ENCODE measurements at places on chromosomes 4 and X.

DNA sequence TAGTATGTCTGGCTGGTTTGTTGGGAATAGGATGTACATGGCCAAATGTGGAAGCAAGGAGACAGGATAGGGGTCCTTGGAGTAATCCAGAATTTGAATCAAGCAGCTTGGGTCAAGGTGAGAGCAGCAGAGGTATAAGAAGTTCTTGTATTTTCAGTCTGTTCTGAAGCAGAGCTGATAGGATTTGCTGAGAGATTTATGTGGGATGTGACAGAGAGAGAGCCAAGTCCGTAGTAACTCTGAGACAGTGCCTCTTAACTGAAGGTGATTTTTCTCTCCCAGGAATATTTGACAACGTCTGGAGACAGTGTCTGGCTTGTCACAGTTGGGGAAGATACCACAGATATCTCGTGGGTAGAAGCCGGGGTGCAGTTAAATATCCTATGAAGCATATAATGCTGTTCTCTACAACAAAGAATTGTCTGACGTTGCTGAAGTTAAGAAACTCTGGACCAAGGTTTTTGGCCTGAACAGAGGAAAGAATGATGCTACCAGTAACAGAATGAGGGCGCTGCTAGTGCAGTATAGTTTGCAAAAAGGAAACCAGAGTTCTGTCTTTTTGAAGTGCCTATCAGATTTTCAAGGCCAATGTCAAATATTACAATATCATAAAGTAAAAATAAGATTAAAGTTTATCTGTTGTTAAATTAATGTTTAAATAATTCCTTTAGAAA lies 184.0 kb downstream of the ARHGAP24 start:
- no peak for DNase-seq

DNA sequence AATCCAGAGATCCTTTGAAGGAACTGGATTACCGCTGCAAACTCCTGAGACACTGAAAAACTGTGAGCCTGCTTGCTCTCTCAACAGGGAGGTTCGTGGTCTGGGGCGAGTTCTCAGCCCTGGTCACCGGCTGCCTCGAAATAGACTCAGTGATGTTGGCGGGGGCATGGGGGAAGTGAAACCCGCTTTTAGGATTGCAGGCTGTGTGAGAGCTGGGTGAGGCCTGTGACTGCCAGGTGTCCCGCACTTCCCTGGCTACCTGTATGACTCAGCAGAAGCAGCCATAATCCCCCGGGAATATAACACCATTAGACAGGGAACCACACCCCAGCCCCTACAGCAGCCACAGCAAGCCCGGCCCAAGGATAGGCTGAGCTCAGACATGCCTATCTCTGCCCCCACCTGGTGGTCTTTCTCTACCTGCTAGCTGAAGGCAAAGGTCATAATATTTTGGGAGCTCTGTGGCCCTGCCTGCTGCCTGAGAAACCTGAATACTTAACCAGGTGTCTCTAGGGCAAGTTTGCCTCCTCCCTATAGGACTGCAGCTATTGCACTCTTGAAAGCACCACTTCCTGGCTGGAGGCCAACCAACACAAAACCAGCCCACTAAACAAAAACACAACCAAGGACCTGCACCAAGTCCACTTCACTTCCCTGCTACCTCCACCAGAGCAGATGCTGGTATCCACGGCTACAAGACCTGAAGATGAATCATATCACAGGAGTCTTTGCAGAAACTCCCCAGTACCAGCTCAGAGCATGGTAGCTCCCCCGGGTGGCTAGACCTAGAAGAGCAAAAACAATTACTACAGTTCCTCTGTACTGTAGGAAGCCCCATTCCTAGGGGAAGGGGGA lies 202.0 kb downstream of the RRAGB start:
- DNase-seq: no peak

DNA sequence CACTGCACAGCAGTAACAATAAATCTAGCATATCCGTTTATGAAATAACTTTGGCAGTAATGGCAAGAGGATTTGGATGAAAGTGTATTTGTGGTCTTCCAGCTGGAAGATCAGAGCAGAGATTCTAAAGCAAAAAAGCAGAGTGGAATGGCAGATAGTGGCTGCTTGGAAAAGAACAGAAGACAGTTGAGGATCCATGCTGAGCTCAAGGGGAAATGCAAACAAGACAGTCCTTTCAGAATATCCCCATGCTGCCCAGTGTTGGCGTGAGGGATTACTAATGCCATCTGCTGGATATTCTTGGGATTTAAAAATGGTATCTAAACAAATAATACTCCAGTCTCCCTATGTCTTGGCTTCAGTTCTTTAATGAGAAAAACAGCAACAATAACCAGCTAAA lies 629.1 kb upstream of the ATOH1 start:
- no peak for DNase-seq

DNA sequence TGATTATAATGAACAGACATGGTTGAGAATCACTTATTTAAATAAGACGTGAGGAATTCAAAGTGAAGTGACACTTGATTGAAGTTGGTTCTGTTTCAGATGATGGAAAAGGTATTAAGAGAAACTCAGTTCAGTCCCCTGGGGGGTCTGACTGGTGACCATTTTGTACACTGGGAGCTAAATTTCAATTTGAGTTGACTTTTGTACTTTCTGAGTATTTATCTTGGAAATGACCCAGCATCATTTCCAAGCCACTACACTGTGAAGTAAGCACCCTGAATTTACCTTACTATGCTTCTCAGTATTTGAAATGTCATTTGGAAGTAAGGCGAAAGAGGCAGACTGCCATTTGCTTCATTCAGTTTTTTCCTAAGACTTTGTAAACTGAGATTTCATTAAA lies 73.4 kb downstream of the CNOT6L start:
- DNase-seq: no peak

GRCh38 chr4:77917601-77918000 lies 55.0 kb downstream of the MRPL1 start:
- DNase-seq: no peak

GRCh38 chr4:163610648-163611047 lies 116.2 kb downstream of the TMA16 start:
- no peak for DNase-seq

DNA sequence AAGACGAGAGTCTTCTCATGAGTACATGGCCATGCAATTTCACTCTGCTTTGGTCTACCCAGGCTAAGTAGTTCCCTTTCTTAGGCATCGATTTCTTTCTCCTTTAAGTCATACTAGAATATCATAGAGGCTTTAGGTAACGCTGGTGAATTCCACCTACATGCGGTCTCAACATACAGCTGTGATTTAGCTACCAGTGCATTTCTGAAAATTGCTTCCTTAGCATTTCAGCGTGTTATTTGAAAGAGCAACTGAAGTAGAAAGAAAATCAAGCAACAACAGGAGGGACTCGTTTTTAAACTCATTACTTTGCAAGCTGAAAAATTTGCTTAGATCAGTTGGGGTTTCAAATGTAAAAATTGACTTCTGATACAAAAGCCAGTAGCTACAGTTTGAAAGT lies 48.1 kb upstream of the RASGEF1B start:
- no peak for DNase-seq

GRCh38 chr4:6908432-6909112 lies 1.1 kb upstream of the TBC1D14 start:
- DNase-seq: no peak

- DNase-seq: no peak
These were observed 52.2 kb downstream of the AFM start for GRCh38 chr4:73533515-73534422.

GRCh38 chr4:155787113-155787710 lies 28.4 kb downstream of the GUCY1B1 start:
- no peak for DNase-seq

- DNase-seq: no peak
These were observed 6.3 kb upstream of the ATP10D start for GRCh38 chr4:47478804-47479203.

DNA sequence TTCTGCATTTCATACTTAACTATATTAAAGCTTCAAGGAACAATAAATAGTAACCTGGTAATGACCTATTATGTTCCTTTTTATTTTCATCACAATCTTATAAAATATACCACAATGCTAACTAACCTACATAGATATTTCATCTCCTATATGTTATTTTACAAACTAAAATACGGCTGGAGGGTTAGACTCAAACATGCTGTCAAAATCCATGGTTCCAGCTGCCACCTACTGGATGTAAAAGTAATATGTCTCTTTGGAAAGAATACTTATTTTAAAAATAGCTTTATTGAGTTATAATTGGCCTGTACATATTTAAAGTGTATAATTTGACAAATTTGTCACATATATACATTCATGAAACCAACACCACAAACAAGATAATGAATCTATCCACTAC lies 15.0 kb downstream of the RGN start:
- no peak for DNase-seq

GRCh38 chr4:137705171-137705783 lies 173.0 kb upstream of the PCDH18 start:
- no peak for DNase-seq

DNA sequence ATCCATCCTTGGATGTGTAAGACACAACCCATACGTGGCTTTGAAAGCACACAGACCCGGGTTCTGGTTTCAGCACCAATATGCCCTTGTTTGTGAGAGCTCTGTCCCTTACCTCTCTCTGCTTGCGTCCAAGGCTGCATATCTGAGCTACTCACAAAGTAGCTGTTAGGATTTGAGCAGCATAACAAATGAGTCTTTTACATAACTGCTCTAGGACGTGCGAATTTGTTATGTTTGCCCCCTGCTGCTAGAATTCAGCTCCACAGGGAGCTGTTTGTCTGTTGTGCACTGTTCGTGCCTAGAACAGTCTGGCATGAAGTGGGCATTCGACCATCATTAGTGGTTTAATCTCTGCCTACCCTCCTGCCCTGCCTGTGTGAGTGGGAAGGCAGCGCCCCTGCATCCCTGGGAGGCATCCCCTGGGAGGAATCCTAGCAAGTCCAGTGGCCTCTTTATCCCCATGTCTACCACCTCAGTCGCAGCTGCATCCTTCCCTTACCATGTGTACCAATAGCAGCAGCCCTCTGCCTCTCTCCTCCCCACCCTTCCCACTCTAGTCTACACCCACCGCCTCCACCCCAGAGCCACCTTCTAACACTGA lies 42.1 kb downstream of the SLC2A9 start:
- DNase-seq: no peak

DNA sequence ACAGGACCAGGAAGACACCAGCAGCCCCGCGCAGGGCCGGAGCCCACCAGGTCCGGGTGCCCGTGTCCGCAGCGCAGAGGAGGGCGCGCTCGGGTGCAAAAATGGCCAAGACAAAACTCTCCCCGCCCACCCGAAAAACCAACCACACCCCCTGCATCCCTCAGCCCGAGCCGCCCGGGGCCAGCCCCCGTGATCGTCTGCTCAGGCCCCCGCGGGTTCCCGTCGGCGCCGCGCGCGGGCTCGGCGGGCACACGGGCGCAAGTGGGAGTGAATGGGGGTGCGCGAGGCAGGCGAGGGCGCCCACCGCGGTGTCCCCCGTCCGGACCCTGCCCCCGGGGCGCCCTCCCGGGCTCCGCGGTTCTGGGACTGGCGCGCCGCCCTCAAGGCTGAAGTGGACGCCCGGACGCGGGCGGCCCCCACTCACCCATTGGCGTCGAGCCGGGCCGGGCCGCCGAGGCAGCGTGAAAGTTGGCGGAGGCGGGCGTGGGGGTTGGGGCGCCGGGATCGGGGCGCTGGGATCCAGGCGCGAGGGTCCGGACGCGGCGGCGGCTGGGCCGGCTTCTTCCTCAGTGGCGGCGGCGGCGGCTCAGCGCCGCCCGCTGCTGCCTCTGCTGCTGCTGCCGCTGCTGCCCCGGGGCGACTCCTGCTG lies 393 bp downstream of the SH3KBP1 start:
- no peak for DNase-seq

DNA sequence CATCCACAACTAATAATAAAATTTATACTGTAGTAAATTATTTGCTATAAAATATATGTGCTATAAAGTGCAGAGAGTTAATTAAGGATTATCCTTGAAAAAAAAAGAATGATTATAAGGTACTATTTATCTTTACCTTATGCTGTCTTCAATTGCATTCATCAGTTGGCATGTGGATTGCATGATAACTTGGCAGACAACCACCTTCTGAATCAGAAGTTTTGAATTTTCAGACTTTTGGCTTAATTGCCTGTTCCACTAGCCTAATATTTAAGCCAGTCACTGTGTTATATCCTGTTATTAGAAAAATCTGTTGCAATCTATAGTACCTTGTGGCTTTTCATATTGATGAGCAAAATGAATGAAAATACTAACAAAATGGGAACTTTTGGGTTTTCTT lies 1040.3 kb upstream of the PCDH10 start:
- DNase-seq: no peak

DNA sequence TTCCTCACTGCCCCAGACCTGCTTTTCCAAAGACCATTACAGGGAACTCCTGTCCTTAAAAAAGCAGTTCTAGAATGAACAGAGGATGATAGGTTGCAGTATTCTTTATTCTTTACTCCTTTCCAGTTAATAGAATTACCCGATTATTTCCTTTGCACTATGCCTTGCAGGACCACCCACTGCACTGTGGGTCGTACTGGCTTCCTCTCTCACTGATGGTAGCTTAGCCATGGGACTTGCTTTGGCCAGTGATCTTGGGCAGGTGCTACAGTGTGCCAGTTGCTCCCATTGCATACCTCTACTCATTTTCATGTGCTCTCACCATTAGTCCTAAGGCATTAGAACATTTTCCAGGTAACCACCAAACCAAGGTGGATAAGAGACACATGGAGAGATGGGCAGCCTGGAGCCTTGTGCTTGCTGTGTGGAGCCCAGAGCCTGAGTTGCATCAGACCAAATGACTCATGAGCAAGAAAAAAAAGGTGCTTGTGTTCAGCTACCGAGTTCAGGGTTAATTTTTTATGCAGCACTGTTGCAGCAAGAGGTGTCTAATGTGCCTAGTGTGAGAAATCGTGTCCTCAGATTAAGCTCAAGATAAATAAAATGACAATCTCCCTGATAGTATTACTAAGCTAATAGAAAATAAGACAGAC lies 7.6 kb upstream of the UNC5C start:
- DNase-seq: no peak

DNA sequence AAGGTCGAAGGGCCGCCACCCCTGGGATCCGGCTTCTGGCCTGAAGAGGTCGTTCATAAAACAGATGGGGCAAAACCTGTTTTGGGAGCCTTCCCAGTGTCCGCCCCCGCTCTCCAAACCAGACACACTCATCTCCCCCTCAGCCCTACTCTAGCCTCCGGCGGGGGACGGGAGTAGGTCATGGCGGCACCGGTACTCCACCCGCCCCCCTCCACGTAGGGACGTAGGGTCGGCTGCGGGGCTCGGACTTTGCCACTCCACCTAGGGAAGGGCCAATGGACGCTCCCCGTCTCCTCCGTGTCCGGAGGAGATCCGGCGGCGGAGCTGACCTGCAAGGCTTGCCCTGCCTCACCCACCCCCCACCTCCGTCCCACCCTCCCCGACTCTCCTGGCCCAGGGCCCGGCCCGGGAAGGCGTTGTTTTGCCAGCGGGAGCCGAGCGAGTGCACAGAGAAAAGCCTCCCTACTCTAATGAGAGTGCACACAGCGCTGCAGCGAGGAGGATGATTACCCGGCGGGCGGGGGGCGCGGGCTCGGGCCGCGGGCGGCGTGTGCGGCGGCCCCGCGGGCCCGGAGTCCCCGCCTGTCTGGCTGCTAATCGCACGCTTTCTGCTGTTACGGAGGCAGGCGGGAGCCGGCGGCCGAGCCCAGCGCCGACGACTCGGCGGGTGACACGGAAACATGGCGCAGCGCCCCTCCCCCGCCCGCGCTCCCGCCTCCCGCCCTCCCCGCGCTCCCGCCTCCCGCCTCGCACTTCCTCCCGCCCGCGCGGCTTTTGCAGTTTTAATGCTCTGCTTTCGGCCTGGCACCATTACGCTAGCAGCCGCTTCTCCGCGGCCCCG lies 8.3 kb upstream of the BCOR start:
- DNase-seq: no peak

Data from esophagus squamous epithelium (tissue), 5 donors.